ENCODE measurements at places on chromosomes 4 and X.

DNA sequence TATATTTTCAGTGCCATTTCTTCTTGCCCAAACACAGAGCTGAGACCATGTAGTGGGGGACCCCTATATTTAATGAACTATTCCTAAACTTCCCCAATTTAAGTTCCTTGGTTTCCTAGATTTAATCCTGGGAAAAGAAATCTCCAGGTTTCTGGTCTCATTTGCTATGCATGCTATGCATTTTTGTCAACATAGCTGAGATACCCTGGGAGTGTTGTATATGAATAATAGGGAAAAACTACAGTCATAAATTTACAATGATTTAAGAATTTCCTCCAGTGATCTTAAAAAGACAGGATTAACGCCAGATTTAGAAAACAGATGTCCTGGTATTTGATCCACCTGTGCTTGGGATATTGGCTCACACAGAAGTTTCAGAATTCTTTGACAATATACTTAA, 136.8 kb upstream of the RAPGEF2 start:
- no peak for DNase-seq

GRCh38 chrX:10433296-10433965, 187.0 kb downstream of the MID1 start:
- DNase-seq: no peak

- no peak for DNase-seq
Measured at GRCh38 chr4:13523591-13524503, 20.5 kb downstream of the NKX3-2 start.

DNA sequence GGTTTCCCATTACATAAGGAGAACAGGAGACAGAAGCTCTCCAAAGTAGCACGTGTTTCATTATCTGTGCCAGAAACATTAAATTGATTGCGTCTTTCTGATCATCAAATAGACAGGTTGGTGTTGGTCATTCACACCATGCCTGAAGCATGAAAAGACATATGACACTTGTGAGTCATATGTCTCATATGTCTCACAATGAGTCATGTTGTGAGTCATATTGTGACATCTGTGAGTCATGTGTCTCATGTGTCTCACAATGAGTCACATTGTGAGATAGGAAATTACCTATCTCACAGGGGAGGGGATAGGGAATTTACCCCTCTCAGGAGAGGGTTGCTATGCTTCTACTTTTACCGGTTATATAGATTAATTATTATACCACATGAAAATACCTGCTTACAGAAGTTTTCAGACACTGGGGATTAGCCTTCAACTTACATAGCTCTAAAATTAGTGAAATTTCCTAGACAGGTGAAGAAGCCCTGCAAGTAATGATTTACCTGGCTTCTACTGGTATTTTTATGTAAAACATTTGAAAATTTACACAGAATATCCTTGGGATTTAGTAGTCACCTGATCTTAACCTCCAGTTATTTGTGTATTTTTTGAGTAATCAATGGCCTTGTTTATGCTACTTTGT, 80.8 kb downstream of the NPFFR2 start:
- no peak for DNase-seq
